ENCODE measurements at places on chromosomes 13 and 19.

- DNase-seq: no peak
Observed at GRCh38 chr13:100363285-100363711, 225.3 kb downstream of the GGACT start.

DNA sequence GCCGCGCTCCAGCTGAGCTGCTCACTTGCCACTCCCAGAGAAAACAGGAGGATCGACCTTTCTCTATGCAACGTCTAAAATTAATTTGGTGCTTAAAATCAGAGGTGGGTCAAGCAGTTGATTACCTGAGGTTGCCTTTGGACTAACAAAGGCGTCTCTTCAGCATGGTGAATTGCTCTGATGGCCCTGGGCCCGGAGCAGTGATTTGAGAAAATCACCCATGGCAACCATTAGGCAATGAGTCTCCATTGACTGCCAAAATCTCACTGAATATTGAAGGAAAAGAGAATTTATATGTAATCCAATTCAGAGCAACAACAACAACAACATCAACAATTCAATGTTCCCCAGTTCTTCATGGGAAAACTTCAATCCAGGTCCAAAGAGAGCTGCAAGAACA, 61.8 kb downstream of the IRS2 start:
- DNase-seq: no peak

DNA sequence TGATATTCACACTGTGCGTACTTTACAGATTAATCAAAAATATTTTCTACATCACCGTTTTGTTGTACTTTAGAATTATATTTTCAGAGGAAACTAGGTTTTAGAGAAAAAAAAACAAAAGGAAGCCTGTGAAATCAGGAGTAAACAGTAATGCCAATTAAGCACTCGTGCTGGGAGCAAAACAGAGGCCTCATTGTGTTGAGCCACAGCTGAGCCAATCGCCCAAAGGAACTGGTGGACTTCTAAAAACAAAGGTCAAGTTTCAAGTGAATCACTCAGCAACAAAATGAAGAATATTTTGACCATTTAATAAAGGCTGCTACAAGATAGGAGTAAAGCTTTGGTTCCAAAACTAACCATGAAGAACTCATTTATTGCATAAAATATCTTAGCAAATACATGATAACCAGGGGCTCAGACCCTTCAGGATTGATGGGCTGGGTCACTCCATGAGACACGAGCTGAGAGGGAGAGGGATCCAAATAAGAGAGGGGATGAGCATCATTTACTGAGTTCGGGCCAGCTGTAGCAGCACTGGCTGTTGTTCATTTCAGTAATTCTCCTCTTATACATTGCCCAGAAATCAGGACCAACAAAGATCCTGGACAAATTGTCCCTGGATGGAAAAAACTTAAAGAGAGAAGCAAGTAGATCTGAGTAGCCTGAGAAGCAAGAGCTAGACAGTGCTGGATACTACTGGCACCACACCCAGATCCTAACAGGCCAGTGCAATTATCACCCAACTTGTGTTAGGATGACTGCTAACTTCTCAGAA, 8.3 kb upstream of the NALCN start:
- no peak for DNase-seq

GRCh38 chr19:38319421-38320258, at the start of gene KCNK6:
Gene KCNK6 (plus strand): TSS chr19:38319845. CDS start chr19:38319951, 106 bp downstream.
- DNase-seq: peak; percentile 68

DNA sequence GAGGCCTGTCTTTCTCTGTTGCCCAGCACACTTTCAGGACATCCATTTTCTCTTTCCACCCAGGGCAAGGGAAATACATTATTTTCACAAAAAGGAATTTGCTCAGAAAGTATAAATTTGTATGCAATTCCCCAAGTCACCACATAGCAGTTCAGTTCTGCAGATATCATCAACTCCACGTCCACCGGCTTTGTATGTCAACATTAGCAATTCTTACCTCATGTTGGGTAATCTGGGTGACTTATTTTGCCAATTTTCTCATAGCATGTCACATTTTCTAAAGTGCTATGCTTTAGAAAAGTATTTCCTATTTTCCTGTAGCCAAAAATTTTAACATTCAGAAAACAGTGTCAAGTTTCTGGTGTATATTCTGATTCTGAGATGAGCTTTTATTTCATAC, 501.8 kb downstream of the EFNB2 start:
- DNase-seq: no peak

DNA sequence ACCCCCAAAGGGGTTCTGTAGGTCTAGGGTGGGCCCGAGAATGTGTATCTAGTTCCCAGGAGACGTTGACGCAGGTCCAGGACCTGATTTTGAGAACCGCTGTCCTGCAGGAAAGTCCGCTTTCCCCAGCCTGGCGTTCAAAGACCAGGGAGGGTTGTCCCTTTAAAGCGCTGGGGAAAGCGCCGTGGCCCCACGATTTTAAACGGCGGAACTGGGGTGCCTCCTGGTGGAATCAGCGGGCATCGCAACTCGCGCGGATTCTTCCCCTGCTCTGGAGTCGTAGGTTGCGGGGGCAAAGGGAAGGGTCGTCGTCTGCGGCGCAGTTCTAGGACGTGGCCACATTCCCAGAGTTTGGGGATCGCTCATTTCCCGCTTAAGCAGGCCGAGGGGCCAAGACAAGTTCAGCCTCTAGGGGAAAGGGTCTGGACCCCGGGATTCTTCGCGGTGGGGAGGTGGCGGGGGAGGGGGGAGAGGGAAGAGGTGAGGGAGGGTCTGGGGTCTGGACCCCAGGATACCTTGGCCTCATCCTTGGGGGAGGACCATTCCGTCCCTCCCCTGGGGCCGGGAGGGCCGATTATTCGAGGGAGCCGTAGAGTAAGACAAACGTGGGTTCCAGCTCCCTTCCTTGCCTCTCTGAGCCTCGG, 7.7 kb downstream of the PNMA8B start:
- peak; percentile 80 for DNase-seq

GRCh38 chr13:85603735-85604134, 195.5 kb downstream of the SLITRK6 start:
- no peak for DNase-seq

GRCh38 chr13:97262058-97262457, 39.9 kb downstream of the MBNL2 start:
- DNase-seq: peak; percentile 14

DNA sequence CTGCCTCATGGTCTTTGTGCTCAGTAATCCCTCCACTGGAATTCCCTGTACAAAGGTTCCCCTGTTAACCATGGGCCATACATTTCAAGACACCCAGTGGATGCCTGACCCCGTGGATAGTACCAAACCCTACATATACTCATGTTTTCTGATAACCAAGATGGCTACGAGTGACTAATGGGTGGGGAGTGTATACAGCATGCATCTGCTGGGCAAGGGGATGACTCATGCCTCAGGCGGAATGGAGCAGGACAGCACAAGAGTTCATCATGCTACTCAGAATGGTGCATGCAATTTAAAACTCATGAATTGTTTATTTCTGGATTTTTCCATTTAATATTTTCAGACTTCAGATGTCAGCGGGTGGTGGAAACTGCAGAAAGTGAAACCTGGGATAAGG, 13.3 kb upstream of the FGF9 start:
- no peak for DNase-seq

Data from CD4-positive, alpha-beta T cell treated with Interleukin-17A for 4 hours (primary cell).